Ovary (tissue), 10 donors: ENCODE measurements at places on chromosomes 2 and 18.

GRCh38 chr18:5717256-5717655 is 173.5 kb upstream of the EPB41L3 start:
- no peak for DNase-seq

GRCh38 chr2:200012401-200012800 is 57.0 kb downstream of the MAIP1 start:
- DNase-seq = no peak

- DNase-seq = no peak
Measured at GRCh38 chr2:65754219-65754618, 321.8 kb upstream of the SPRED2 start.

- DNase-seq = no peak
Measured at GRCh38 chr2:11716689-11717321, 29.6 kb upstream of the LPIN1 start.

- DNase-seq = no peak
Measured at GRCh38 chr2:122094557-122094956, 339.1 kb downstream of the TSN start.

- no peak for DNase-seq
Measured at GRCh38 chr2:136131484-136131960, 13.6 kb upstream of the CXCR4 start.

DNA sequence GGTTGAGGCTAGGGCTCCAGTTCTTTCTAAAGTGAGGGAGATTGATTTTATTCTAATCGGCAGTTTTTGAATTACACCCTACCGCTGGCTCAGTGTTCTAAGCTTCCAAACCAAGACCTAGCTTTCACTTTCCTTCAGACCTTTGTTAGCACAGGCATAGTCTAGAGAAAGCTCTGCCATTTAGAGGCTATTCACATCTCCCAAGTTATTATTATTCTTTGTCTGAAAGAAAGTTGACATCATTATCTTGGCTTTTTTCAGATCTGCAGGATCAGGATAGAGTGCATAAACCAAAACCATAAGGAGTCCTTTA is 276.8 kb downstream of the ASXL3 start:
- DNase-seq = no peak

GRCh38 chr2:8211384-8211783 is 470.5 kb upstream of the ID2 start:
- DNase-seq = no peak

DNA sequence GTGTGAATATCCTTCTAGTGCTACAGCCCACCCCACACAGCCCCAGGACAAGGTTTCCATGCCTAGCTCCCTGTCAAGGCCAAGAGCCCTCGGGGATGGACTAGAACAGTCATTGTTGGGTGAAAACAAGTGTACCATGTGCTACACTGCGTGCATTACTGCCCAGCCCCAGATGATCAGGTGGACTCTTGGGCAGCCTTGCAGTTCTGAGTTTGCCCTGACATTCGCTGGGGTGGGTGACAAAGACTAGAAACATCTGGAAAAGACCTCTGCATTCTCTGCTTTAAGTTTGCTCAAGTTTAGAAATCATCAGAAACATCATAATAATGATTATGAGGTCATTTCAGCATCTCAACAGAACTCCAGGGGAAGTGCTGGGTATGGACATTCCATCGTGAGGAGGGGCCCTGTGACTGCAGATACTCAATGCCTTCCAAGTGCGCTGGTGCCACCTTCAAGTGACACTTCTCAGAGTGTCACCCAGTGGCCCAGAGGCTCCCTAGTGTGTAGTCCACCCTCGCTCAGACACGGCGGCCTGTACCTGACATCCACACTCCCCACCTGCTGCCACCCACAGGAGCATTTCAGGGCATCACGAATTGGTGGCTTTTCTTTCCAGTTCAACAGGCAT is 5.3 kb upstream of the PXDN start:
- DNase-seq = no peak

DNA sequence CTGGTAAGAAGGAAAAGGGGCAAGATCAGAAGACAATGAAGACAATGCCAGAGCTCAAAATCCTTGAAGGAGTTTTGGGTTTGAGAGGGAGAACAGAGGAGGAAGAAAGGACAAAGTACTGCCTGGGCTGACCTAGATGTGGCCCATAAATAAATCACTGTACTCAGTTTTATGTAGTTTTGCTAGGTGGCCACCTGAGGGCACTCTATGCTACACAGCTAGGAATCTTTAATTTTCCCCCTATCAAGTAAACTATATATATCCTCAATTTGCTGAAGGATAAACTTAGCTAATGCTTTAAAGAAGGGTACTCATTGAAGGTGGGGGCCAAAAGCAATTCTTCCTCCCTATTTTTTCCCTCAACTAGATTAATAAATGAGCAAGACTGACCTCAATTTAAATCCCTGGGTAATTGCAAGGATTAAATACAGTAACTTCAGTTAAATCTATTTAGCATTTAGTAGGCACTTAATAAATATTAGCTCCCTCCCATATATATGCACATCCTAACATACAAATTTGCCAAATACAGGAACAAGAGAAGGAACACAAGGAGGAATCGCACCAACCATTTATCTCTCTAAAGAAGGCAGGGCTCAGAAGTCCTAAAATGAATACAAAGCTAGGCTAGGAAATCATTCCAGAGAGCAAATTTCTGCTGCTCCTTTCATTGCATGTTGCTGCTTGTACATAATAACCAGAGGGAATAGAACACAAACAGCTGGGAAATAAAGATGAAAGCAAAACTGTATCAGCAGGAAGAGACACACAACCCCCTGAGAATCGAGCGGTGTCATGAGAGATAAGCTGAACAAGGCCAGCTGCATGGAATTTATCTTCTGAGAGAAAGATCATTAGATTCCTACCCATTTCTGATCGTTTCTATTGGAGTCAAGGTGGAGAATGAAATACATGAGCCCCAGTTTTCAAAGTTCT is 540.1 kb downstream of the NRXN1 start:
- DNase-seq = no peak

DNA sequence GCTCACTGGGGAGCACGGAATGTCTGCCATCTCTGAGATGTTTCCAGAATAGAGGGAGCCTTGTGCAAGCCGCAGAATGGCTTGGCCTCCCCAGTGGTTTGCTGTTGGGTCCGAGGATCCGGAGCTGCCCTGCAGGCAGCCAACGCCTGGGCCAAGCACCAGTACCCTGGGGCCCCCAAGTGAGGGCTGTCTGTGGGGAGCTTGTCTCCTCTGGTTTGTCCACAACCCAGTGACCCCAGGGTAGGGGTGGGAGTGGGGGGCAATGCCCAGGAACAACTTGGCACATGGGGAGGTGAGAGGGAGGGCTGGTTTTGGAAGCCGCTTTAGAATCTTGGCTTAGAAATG is 147.1 kb downstream of the CABLES1 start:
- no peak for DNase-seq

DNA sequence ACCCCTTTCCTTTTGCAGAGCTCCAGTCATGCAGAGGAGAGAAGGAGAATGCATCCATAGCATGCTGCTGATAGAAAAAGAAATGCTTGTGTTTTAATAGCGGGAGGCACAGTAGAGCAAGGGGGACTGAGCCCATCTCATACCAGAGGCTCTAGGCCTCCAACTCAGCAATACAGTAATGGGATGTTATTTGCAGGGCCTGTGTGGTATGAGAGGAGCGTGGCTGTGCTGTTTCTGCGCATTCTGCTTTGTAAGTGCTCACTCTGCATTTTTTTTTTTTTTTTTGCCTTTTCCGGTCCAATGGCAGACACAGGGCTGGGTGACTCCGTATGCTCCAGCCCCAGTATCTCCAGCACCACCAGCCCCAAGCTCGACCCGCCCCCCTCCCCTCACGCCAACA is 200.0 kb downstream of the GBX2 start:
- DNase-seq = no peak

DNA sequence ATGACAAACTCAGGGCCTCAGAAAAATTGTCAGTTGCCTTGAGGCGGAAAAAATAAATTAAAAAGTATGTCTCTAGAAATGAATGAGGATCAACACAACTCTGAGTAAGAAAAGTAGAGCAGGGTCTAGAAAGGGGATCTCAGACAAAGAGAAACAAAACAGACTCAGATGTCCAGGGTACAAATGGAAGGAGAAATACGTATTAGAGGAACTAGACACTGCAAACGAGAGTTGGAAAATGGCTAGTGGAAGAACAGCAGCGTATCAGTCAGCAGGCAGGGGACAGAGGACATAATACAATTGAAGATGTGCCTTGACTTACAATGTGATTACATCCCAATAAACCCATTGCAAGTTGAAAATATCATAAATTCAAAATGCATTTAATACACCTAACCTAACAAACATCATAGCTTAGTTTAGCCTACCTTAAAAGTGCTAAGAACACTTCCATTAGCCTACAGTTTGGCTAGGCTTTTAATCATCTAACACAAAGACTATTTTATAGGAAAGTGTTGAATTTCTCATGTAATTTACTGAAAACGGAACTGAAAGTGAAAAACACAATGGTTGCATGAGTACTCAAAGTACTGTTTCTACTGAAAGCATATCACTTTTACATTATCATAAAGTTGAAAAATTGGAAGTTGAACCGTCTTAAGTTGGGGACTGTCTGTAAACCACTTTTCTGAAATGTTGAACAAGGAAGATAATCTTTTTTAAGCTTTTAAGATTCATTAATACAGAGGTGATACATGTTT is 182.8 kb downstream of the NBAS start:
- no peak for DNase-seq

GRCh38 chr18:59005262-59005661 is 134.4 kb upstream of the SEC11C start:
- no peak for DNase-seq
